ENCODE measurements at places on chromosomes 5 and 9.

DNA sequence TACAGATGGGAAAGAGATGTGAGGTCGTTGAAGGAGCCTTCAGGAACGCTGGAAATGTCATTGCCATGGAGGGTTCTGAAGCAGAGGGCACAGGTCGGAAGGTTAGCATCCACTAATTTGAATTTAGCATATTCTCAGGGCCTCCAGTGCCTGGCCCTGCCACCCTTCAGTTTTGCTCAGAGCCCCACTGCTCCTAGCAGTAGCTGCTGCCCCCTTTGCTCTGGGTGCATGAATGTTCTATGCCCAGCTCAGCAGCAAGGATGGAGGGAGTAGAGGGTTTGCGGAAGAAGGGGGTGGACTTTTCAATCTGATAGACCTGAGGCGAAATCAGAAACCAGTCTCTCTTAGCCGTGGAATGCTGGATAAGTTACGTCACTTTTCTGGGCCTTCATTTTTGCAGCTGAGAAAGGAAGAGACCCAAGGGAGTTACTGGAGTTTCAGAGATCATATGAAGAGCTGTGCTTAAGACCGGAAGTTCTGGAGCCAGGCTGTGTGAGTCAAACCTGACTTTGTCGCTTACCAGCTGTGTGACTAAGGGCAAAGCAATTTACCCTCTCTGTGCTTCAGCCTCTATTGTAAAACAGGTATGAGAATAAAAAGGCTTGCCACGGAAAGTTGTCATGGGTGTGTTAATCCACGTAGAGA is 133.2 kb upstream of the PANK3 start:
- DNase-seq: peak; percentile 83

DNA sequence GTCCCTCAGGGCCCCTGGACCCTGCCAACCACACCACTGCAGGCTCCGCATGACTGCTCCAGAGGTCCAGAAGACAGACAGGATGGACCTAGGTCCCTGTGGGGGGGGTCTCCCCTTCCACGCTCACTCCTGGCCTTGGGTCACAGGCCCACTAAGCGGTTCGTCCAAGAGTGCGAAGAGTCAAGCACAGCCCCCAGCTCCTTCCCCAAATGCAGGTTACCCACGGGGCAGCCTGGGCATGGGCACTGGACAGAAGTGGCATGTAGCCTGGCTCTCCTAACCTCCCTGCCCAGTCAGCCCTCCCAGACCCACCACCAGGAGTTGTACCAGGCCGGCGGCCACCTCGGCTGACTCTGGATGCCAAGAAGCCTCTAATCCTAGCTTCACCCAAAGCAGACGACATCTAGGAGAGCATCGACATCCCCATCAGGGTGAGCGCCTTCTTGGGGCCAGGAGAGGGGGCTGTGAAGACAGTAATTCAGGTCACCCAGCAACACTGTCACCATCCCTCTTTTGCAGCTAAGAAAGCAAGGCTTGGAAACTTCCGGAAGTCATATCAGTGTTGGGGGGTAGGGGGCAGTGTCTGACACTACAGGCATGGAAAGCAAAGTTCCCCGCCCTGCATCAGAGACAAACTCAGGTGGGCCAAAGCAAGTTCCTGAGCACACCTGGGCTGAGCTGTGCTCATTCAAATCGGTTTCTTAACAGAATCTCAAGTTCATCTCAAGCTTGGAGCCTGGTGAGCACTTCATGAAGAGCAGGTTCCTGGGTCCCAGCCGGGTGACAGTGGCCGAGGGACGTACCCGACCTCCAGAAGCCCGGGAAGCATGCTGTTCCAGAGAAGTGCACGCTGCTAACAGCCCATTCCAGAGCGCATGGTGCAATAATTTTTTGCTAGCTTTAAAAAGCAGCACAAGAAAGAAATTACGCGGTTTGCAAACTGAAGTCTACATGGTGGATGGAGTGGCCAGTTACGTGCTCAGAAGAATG is 68.7 kb downstream of the SEMA4D start:
- peak; percentile 13 for DNase-seq

GRCh38 chr5:6615034-6615815 is 17.6 kb downstream of the NSUN2 start:
- DNase-seq: no peak

GRCh38 chr9:98794802-98795201 is 1.6 kb downstream of the ANKS6 start:
- no peak for DNase-seq

DNA sequence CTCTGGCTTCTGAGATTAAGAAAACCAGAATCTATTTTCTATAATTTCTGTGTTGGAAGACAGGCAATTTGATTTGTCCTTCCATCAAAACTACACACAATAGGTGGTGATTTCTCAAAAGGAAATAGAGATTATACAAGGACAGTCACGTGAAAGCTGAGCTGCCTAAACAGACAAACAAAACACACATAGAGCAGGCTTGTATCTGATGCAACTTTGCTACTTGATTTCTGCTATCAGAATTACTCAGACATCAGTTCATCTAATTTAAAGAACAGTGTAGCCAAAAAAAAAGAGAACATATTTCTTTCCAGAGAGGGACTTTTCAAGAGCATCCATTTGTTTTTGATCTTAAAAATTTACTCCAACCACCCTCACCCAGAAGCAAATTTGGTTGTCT is 2128.3 kb upstream of the C9orf72 start:
- no peak for DNase-seq

DNA sequence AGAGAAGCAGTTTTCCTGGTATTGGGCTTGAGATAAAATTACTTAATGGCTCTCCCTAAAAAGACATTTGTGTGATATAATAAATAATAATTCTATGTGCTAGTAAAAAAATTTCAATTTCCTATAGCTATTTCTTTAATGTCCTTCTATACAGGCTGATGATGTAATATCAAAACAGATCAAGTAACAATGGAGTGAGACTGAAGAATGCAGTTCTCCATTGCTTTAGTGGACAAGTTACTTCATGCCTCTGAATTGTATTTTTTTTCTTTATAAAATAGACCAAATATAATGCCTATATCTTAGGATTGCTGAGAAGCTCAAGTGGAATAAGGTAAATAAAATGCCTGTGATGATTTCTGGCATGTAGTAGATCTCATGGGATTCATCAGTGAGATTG is 35.6 kb upstream of the NEURL1B start:
- DNase-seq: no peak

- DNase-seq: peak; percentile 84
These were observed at the start of gene MAST4 for GRCh38 chr5:66595756-66596635. TSS of gene MAST4 (plus strand) at chr5:66596393. CDS start at chr5:66596656, 263 bp downstream.

- peak; percentile 63 for DNase-seq
These were observed 389.1 kb downstream of the GADD45G start for GRCh38 chr9:89993678-89994630.

- DNase-seq: no peak
These were observed 269.2 kb downstream of the NR3C1 start for GRCh38 chr5:143134269-143134668.

GRCh38 chr5:138876811-138877210 is 1.7 kb upstream of the LRRTM2 start:
- DNase-seq: no peak

DNA sequence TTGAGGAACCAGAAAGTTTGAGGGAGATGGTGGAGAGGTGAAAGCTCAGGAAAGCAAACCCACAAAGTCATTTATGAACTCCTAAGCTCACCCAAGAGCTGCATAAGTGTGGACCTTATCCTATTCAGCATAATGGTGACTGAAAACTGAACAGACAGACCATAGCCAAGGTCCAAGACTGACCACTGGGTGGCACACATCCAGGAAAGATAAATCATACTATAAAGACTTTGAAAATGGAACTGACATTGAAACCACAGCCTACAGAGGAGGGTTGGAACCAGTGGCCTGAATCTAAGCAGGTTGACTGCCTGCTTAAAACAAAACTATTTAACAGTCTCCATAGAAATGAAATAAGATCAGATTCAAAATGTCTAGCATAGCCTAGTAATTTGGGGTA is 121.0 kb upstream of the RGS7BP start:
- DNase-seq: no peak

GRCh38 chr5:149953436-149954121 is 7.0 kb upstream of the SLC26A2 start:
- DNase-seq: no peak

GRCh38 chr5:62287237-62287636 is 18.8 kb upstream of the KIF2A start:
- DNase-seq: no peak

DNA sequence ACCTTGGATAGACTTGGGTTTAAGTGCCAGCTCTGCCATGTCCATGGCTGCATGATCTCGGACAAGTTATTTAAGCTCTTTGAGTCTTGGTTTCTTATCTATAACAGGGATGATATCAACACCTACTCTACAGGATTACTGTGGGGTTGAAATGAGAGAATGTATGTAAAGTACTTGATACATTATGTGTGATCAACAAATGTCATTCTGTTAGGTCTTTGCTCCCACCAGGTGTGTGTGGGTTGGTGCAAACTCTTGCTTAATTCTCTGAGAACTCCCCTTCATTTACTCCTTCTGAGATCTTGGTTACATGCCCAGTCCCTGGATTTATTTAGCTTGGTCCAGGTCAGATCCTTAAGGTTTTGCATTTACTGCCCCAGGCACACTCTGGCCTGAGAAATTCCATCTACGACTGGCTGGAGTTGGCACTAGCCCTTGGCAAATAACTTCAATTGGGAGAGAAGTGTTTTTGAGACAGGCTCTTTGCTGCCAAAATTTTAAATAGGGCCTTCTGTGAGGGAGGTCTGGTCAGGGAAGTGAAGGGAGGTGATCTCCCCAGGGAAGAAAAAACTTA is 63.5 kb upstream of the KLF9 start:
- DNase-seq: no peak

- no peak for DNase-seq
These were observed 14.3 kb upstream of the MARCHF6 start for GRCh38 chr5:10339058-10339811.

GRCh38 chr5:160449458-160449857 is 27.8 kb downstream of the PTTG1 start:
- no peak for DNase-seq

DNA sequence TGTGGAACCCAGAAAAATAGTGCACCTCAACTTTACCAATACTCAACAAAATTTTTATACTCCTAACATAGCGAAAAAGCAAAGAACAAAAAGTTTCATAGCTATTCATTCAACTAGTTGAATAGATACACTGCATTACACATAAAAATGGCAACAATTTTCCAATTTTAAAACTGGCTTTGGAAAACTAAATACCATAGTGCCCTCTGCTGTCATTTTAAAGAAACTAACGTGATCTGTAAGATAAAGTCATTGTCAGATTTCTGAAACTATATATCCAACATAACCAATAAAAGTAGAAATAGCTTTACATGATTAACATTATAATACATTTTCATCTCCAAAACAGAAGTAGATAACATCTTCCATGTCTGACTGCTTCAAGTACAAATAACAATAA is 31.6 kb downstream of the DTWD2 start:
- DNase-seq: peak; percentile 9

GRCh38 chr9:80127920-80128319 is 556.2 kb downstream of the TLE4 start:
- DNase-seq: no peak

- no peak for DNase-seq
These were observed 192.3 kb downstream of the CACNA1B start for GRCh38 chr9:138069731-138070456.

GRCh38 chr9:21831841-21832509 is 29.5 kb downstream of the MTAP start:
- DNase-seq: peak; percentile 67

GRCh38 chr5:59660737-59661136 is 232.8 kb downstream of the PDE4D start:
- peak; percentile 65 for DNase-seq

GRCh38 chr5:88398316-88398715 is 129.7 kb upstream of the TMEM161B start:
- no peak for DNase-seq
